Tongue (tissue), 3 donors: ENCODE measurements at places on chromosomes 16 and 17. TPM values are rescaled to one million over a fixed set of nuclear protein-coding genes. Genes with fewer than 3 reads are reported as not detected.

Gene CCL16
- total RNA-seq = not detected

- no peak for DNase-seq
Observed at GRCh38 chr17:48060249-48060648, 12.1 kb downstream of the NFE2L1 start.

- no peak for DNase-seq
Observed at GRCh38 chr16:3027489-3027795, 3.6 kb downstream of the THOC6 start.

Gene ORC6
- 11.9 TPM for total RNA-seq

- no peak for DNase-seq
Observed at GRCh38 chr17:2825253-2825970, 29.2 kb downstream of the RAP1GAP2 start.

DNA sequence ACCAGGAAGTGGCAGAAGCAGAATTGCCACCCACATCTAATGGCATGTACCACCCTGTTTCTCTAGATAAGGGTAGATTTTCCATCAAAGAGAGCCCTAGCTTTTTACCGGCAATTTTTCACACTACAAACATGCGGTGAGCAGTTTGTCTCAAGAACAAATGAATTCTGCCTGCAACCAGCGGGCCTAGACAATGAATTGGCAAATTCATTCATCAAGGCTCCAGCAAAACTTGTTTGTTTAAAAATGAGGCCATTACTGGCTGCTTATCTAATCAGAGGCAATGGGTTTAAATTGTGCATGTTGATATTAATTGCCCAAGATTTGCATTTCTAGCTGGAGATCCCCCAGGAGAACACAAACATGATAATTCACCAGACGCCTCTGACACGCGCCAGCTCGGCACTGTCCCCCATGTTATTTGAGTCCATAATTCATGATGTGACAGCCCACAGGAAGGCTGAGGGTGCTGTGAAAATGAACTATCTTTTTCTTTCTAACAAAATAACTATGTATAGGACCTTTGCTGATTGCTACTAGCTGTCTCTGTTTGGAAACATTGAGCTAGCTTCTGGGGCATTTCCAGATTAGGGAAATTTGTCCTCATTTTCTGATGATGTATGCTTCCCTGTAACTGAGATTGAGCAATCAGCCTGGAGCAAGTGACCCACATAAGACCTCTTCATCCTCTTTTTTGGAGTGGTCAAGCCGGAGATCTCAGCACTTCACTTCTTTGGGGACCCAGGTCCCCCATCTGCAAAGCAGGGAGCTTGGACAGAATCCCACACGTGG, 80.8 kb downstream of the CNGB1 start:
- no peak for DNase-seq

GRCh38 chr17:30211371-30211770, 24.1 kb downstream of the SLC6A4 start:
- no peak for DNase-seq

Gene EVPLL
- 3.5 TPM for total RNA-seq

DNA sequence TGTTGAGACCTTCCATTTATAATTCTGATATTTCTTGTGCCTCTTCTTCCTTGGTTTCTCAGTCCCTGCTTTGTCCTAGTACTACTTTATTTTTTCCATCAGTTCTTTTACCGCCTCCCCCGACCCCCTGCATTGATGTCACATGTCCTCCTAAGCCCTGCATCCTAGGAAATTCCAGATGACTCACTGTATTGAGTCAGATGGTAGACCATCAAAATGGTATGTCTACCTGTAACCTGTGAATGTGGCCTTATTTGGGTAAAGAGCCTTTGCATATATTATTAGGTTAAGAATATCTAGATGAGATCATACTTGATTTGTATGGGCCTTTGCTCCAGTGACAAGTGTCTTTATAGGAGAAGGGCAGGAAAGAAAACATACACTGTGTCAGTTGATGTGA, 515.3 kb upstream of the CA10 start:
- DNase-seq = no peak
